ENCODE measurements at places on chromosomes 6 and 20.

- DNase-seq = no peak
Observed at GRCh38 chr6:21103626-21104224, 489.8 kb upstream of the SOX4 start.

- no peak for DNase-seq
Observed at GRCh38 chr6:111228094-111228493, 140.8 kb downstream of the SLC16A10 start.

DNA sequence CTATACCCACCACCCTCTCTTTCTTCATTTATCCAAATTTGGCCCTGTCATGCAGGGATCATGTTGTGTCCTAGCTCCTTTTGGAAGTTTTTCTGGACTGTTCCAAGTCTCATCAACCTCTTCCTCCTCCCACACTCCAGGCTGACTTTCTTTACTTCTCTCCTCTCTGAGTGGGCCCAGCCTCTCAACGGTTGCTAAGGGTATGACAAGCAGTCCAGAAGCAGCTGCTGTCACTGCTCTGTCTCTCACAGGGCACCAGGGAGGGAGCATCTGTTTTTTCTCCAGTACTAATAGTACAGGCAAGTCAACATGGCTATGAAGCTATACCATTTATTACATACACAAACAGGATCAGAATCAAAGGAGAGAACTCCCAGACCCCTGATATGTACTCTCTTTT, 8.2 kb downstream of the NT5DC1 start:
- no peak for DNase-seq

DNA sequence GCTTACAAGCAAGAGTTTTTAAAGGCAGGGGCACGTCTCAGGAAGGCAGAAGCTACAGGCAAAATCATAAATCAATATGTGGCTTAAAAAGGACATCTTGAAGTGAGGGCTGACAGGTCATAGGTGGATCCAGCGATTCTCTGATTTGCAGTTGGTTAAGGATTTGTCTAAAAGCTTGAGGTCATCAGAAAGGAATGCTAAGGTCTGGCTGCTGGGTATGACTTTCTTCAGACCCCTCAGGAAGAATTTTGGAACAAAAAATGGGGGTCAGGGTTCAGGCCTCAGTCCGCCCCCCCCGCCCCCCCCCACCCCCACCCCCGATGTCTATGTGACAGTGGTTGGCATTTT, 261.9 kb downstream of the CDH4 start:
- DNase-seq = no peak

- DNase-seq = no peak
Observed at GRCh38 chr6:113870917-113871316, 13.8 kb downstream of the MARCKS start.

DNA sequence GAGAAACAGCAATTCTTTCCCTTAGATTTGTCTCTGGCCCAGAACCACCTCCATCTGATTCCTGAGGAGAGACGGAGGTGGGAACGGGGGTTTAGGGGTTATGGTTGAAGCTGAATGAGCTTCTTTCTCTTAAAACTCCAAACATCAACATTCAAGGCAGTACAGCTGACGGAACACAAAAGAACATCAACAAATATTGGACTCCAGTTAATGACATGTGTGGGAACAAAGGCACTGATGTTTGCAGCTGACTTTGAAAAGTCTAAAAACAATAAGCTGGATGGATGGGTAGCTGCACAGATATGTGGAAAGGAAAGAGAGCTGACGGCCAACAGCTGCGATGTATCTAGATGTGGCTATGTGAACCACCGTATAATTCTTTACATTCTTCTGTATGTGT, 256.5 kb downstream of the SOD2 start:
- DNase-seq = no peak

DNA sequence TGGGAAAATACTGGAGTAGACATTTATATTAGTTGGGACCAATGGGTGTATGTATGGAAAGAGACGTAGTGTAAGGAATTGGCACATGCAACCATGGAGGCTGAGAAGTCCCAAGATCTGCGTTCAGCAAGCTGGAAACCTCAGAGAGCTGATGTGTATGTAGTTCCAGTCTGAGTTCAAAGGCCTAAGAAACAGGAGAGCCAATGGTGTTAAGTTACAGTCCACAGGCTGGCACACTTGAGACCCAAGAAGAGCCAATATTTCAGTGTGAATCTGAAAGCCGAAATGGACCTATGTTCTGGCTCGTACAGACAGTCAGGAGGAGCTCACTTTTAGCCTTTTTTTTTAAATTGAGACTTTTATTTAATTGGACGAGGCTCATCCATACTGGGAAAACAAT, 244.2 kb downstream of the CDKAL1 start:
- no peak for DNase-seq
